Right ventricle myocardium inferior (tissue), 1 donor: ENCODE measurements at places on chromosomes 4 and X. TPM values are rescaled to one million over a fixed set of nuclear protein-coding genes. Genes with fewer than 3 reads are reported as not detected.

DGKK gene
- not detected for total RNA-seq

BEX1 gene
- 0.38 TPM for total RNA-seq

ITIH6 gene
- total RNA-seq: not detected

CXCL3 gene
- 0.16 TPM for total RNA-seq

GUCY1B1 gene
- total RNA-seq: 32.6 TPM

ARSJ gene
- 0.54 TPM for total RNA-seq

SRPK3 gene
- 43.3 TPM for total RNA-seq

ARX gene
- not detected for total RNA-seq

TECRL gene
- 1,120 TPM for total RNA-seq

DCAF12L1 gene
- total RNA-seq: not detected

GATB gene
- total RNA-seq: 171 TPM

TBC1D25 gene
- total RNA-seq: 20.5 TPM

NIPAL1 gene
- 0.70 TPM for total RNA-seq

PGAM4 gene
- total RNA-seq: not detected

PDE5A gene
- 7.4 TPM for total RNA-seq

WAS gene
- total RNA-seq: 4.4 TPM

CEP135 gene
- total RNA-seq: 2.4 TPM

STATH gene
- total RNA-seq: not detected

CCSER1 gene
- total RNA-seq: 12.9 TPM

RNF150 gene
- 56.1 TPM for total RNA-seq

RAB9A gene
- 20.7 TPM for total RNA-seq

GUCY1A1 gene
- 88.4 TPM for total RNA-seq

NOCT gene
- total RNA-seq: 8.5 TPM

MSX1 gene
- 2.7 TPM for total RNA-seq

MYOZ2 gene
- total RNA-seq: 748 TPM

CXCL13 gene
- not detected for total RNA-seq

HSD17B13 gene
- total RNA-seq: 0.22 TPM

SSX2 gene
- not detected for total RNA-seq

TEX13D gene
- not detected for total RNA-seq

FOXR2 gene
- not detected for total RNA-seq

MCTS1 gene
- total RNA-seq: 33.8 TPM

CT55 gene
- total RNA-seq: not detected

TRIM75 gene
- not detected for total RNA-seq

SSX4B gene
- total RNA-seq: not detected

IL2 gene
- total RNA-seq: not detected

HSFX2 gene
- total RNA-seq: not detected

PPEF2 gene
- not detected for total RNA-seq

NR3C2 gene
- total RNA-seq: 23.6 TPM

PPARGC1A gene
- total RNA-seq: 77.5 TPM

NEUROG2 gene
- not detected for total RNA-seq

USP17L15 gene
- not detected for total RNA-seq

AR gene
- total RNA-seq: 23.9 TPM

ANOS1 gene
- 4.9 TPM for total RNA-seq

CPEB2 gene
- total RNA-seq: 23.7 TPM
